ENCODE measurements at places on chromosomes 3 and 15. TPM values are rescaled to one million over a fixed set of nuclear protein-coding genes. Genes with fewer than 3 reads are reported as not detected.

Gene NGLY1
- total RNA-seq: 38.1 TPM

Gene ARNT2
- 0.11 TPM for total RNA-seq

GRCh38 chr15:101156509-101157159 is 95.2 kb downstream of the CHSY1 start:
- no peaks in the 10 kb centered on the region for H3K27me3 ChIP-seq
- no peaks in the 10 kb centered on the region for H3K36me3 ChIP-seq
- no peak overlapping the region for H3K27ac ChIP-seq
- H3K4me1 ChIP-seq: no peaks in the 10 kb centered on the region
- no peak overlapping the region for H3K4me3 ChIP-seq
- DNase-seq: no peak

- no peak overlapping the region for H3K27ac ChIP-seq
- H3K4me1 ChIP-seq: no peaks in the 10 kb centered on the region
- H3K4me3 ChIP-seq: no peak overlapping the region
- H3K27me3 ChIP-seq: no peaks in the 10 kb centered on the region
- no peak for DNase-seq
- no peaks in the 10 kb centered on the region for H3K36me3 ChIP-seq
Observed at GRCh38 chr15:30001602-30002001, 81.2 kb upstream of the GOLGA8J start.

DNA sequence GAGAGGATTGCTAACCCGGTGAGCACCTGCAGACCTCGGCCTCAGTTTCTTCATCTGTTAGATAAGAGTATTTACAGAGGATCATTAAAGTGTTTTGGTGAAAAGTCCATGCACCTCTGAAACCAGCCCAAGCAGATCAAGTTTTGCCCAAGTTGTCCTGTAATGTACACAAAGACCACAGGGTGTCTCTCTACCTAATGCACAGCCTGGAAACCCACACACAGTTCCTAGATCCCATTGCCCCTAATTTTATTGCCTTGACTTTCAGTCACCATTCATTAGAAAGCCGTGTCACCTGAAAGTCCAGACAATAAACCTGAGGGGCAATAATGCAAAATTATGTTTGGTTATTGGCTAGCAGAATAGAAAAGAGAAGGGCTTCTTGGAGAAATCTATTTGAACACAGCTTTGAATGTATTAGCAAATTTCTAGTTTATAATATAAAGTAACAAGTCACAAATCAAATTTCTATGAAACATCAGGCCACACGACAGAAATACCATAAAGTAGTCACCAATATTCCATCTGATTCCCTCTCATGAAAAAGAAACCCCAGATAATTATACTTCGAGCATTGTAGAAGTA is 161.3 kb upstream of the SLC2A2 start:
- no peaks in the 10 kb centered on the region for H3K4me1 ChIP-seq
- H3K27me3 ChIP-seq: no peaks in the 10 kb centered on the region
- H3K27ac ChIP-seq: no peak overlapping the region
- H3K36me3 ChIP-seq: no peaks in the 10 kb centered on the region
- no peak for DNase-seq

GRCh38 chr15:63233667-63234423 is 43.6 kb upstream of the APH1B start:
- no peaks in the 10 kb centered on the region for H3K27me3 ChIP-seq
- no peaks in the 10 kb centered on the region for H3K36me3 ChIP-seq
- H3K4me3 ChIP-seq: no peak overlapping the region
- peaks cover 53% of the 10 kb centered on the region for H3K4me1 ChIP-seq

- no peaks in the 10 kb centered on the region for H3K27me3 ChIP-seq
- H3K27ac ChIP-seq: no peak overlapping the region
- DNase-seq: no peak
- no peak overlapping the region for H3K4me3 ChIP-seq
- H3K36me3 ChIP-seq: no peaks in the 10 kb centered on the region
Observed at GRCh38 chr3:187434524-187434923, 66.3 kb downstream of the RTP4 start.

DNA sequence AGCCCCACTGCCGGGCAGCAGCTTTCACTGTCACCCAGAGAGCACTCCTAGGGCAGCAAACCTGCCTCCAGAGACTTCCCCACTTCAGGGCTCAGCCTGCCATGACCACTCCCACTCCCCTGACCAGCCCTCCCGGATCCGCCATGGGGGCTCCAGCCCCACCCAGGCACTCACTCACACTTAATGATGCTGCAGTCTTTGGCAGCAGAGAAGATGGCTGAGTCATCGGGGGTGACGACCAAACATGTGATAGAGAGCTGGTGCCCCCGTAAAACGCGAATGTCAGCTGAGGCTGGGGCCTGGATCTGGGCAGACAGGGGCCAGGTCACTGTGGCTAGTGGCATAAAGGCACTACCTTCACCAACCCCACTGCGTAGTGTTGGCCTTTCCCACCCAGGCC is 4.7 kb downstream of the RRP9 start:
- no peak overlapping the region for H3K4me3 ChIP-seq
- no peak for DNase-seq
- H3K27me3 ChIP-seq: no peaks in the 10 kb centered on the region

DNA sequence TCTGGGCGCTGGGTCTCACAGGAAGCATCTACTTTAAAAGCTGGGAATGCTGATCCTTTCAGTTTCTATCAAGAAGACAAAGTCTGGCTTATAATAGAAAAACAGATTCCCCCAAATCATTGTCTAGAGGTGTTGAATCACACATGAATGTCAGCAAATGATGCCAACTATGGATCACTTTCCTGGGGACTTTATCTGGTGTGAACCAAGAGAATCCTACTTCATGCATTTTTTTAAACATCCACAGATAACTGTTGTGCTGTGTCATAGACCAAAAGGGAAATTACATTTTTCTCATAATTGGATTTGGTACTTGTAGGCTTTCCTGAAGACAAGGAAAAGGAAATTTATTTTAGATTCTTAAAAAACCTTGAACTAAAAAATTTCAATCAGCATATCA is 132.7 kb downstream of the CD47 start:
- H3K27me3 ChIP-seq: no peaks in the 10 kb centered on the region
- H3K4me3 ChIP-seq: no peak overlapping the region
- DNase-seq: no peak
